ENCODE measurements at places on chromosomes 11 and 22.

GRCh38 chr11:88435415-88435814 is 97.9 kb upstream of the CTSC start:
- no peak for DNase-seq

GRCh38 chr11:112179601-112180000 is 4.3 kb downstream of the BCO2 start:
- DNase-seq: no peak

GRCh38 chr11:38884145-38884865 is 2286.3 kb upstream of the RAG2 start:
- DNase-seq: no peak

DNA sequence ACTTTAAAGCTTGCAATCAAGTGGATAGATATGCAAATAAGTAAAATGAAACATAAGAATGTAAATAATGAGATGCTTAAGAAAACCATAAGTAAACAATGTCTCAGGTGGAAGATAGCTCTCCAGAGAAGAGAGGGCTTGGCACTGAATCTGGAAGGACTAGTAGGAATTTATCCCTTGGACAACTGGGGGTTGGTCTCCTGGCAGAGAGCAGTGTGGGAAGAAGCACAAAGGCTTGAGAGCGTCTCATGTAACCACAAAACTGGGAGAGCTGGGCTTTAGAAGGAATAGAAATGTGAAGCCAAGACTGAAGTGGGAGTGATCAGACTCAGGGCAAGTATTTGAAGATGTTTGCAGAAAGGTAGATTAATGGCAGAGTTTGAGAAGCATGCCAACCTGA is 31.3 kb downstream of the CARD18 start:
- no peak for DNase-seq

- DNase-seq: no peak
These were observed 101.6 kb upstream of the RTL6 start for GRCh38 chr22:44599500-44600140.

Data from activated effector memory CD4-positive, alpha-beta T cell treated with Interleukin-2 at 50 U/mL for 16 hours (primary cell).